ENCODE measurements at places on chromosomes 2 and 18.

GRCh38 chr2:169664978-169665930 is 29.0 kb downstream of the CFAP210 start:
- DNase-seq: no peak

DNA sequence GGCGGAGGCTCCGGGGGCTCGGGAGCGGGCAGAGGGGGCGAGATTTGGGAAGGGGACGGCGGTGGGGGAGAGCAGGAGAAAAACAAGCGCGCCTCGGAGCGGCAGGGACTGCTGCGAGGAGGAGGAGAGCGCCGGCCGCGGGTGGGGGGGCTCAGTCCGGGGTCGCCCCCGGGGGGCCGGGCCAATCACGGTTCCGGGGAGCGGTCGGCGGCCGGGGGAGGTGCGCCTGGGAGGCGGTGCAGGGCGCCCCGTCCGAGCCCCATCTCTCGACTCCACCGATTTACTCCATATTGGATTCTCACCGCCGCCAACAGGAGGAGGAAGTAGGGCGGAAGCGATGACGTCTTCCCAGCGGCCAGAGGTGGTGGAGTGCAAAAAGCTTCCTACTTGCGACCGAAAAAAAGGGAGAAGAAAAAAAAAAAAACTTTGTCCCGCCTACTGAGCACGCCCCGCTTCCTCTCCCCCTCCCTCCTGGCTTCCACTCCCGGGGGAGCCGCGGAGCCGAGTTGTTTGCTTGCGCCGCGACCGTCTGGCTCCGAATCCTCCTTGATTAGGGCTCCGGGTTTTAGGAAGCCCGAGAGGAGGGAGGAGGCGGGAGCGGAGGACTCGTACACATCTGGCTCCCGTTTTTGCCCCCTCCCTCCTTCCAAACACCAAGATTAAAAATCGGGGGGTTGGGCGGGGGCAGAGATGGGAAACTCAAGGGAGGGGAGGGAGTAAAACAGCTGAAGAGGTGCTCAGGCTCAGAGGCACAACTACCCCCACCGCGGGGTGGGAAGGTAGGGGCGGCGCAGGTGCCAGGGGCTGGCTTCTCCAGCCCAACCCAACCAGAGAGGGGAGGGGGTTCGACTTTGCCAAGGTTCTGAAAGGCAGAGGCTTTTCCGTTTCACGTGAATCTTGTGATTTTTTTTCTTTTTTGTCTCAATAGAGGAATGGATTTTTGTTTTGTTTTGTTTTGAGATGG is at the start of gene SPRED2:
TSS of gene SPRED2 (minus strand) at position 373 of the 964 bp plus-strand sequence. CDS start 612 bp downstream, outside the sequence.
- DNase-seq: peak; percentile 36

GRCh38 chr18:2641638-2642037 is 13.9 kb upstream of the SMCHD1 start:
- DNase-seq: no peak

DNA sequence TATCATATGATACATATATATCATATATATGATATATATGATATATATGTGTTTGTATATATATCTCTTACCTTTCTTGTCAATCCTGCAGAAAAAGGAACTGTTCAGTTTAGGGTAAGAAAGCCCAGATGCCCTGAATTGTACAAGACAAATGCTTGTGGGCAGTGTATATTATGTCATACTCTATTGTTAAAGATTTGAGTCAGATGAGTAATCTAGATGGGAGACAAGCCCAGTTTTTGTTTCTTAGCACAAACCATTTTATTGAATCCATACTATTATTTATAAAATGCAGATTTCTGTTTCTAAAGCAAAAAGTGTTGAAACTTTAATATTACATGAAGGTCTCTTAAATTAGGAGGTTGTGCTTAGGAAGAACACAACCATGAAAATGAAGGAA is 90.6 kb downstream of the VRK2 start:
- DNase-seq: no peak

DNA sequence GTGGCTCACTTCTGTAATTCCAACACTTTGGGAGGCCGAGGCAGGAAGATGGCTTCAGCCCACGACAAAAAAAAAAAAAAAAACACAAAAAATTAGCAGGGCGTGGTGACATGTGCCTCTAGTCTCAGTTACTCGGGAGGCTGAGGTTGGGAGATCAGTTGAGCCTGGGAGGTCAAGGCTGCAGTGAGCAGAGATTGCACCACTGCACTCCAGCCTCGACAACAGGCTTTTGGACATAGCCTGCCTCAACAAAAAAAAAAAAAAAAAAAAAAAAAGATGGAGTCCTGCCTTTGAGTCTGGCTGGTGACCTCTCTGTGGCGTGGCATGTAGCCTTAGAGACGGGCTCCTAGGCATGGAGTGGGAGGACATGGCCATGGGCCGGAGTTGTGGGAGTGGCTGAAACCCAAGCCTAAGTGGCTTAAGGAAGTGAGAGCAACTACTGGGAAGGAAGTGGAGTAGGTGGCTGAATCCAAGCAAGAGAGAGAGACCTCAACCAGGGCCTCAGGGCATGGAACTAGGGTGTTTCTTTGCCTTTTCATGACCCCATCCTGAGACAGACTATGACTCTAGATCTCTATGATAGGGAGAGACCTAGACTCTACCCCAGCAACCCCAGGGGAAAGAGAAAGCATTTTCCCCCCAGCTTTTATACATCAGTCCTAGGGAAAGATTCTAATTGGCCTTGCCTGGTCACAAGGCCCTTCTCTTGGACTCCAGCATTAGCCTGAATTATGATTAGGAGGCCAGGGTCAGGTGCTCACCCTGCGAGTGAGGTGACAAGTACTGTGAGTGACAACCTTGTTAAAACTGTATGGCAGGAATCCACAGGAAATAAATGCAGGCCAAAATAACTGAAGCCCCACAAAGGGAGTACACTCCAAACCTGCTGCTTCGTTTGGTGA is 34.2 kb downstream of the NPAS2 start:
- DNase-seq: no peak

DNA sequence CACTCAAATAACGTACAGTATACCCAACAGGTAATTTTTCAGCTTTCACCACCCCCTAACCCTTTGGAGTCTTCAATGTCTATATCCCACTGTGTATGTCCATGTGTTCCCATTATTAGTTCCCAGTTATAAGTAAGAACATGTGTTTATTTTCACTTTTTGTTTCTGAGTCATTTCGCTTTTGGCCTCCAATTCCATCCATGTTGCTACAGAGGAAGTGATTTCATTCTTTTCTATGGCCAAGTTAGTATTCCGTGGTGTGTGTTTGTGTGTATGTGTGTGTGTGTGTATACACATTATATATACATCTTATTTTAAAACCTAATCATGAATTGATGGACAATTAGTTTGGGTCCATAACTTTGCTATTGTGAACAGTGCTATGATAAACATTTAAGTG is 464.4 kb downstream of the CMPK2 start:
- DNase-seq: no peak

DNA sequence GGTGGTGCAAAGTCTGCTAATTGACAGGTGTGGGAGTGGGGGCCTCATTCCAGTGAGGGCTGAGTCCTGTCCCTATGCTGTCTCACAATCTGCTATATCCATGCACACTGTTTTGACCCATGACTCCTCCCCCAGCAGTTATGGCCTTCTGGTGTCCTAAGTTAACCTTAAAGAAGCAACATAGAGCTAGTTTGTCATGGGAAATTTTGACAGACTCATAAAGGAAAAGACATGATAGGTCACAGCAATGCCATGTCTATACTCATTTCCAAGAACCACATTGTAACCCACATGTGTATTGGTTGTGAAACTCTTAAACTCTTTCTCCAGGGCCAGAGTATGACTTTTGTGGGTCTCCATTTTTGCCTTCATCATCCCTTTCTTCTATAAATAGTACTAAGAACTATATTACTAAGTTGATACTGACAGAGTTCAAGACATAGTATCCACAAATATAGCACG is 78.2 kb upstream of the SLC1A4 start:
- no peak for DNase-seq

- DNase-seq: peak; percentile 24
These were observed 54.8 kb upstream of the CREB1 start for GRCh38 chr2:207474863-207475485.

GRCh38 chr2:71256421-71256820 is 29.5 kb upstream of the PAIP2B start:
- DNase-seq: no peak

All from stimulated activated CD4-positive, alpha-beta T cell treated with anti-CD3 and anti-CD28 coated beads, TNF-alpha, amount 100 ng/mL, for 4 hours (primary cell).